ENCODE measurements at places on chromosomes 7 and 10. TPM values are rescaled to one million over a fixed set of nuclear protein-coding genes. Genes with fewer than 3 reads are reported as not detected.
A peak's percentile ranks its signal among the peaks of the same experiment; 100 is the strongest.

DNA sequence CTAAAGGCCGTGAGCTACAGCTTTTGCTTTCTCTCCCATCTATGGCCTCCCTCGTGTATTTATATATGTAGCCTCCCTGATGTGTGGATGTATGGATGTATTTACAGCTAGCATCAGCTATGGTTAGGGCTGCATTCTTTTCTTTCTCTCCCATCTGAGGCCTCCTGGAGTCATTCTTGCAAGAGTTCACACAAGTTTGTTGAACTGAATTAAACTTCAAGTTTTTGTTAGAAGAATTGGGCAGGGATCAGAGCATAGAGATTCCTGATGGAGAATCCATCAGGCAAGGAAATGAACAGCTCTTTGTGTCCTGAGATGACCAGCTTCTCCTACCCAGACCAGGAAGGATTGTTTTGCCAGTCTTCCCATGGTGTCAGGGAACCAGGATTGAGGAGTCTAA, 60.3 kb downstream of the AHCYL2 start:
- no peak for DNase-seq

- DNase-seq: no peak
These were observed 149.2 kb downstream of the CRPPA start for GRCh38 chr7:16271990-16272665.

- DNase-seq: peak; percentile 56
These were observed 1.6 kb upstream of the SEPHS1 start for GRCh38 chr10:13349463-13350274.

DNA sequence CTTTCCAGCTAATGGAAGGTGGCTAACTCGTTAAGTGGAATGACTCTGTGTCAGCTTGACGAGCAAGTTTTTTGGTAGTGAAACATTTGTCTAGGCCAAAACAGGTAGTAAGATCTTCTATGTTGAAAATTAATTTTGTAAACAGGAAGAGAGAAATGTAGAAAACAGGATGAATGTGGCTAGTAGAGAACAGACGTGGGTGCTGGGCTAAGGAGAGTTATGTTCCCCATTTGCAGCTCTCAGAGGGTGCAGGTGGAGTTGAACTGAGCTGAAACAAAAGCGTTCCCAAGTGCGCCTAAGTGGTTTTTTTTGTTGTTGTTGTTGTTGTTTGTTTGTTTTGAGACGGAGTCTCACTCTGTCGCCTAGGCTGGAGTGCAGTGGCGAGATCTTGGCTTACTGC, 59.5 kb upstream of the SRPK2 start:
- DNase-seq: no peak

EMX2 gene
- total RNA-seq: 0.42 TPM

FAM241B gene
- 2.8 TPM for total RNA-seq

LLCFC1 gene
- total RNA-seq: not detected

PLXNA4 gene
- 19.2 TPM for total RNA-seq
